ENCODE measurements at places on chromosomes 3 and 15.

DNA sequence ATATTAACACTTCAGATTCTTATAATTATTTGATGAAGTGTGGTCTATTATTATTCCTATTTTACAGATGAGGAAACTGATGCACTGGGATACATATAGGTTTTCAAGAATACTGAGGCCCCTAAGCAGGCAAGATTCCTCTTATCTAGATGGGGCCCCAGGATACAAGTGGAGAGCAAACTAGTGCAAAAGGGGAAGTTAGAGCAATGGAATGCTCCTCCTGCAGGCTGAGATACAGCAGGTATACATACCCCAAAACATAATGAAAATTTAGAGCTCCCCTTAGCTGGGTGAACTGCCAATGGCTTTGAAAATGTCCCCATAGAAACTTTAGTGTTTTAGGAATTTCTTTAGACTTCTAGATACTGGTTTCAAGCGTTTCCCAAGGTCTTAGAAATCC, 247.1 kb downstream of the CHST2 start:
- H3K4me1 ChIP-seq, result no peaks in the 10 kb centered on the region
- no peak overlapping the region for H3K4me3 ChIP-seq
- H3K36me3 ChIP-seq, result no peaks in the 10 kb centered on the region
- no peak overlapping the region for H3K27ac ChIP-seq

DNA sequence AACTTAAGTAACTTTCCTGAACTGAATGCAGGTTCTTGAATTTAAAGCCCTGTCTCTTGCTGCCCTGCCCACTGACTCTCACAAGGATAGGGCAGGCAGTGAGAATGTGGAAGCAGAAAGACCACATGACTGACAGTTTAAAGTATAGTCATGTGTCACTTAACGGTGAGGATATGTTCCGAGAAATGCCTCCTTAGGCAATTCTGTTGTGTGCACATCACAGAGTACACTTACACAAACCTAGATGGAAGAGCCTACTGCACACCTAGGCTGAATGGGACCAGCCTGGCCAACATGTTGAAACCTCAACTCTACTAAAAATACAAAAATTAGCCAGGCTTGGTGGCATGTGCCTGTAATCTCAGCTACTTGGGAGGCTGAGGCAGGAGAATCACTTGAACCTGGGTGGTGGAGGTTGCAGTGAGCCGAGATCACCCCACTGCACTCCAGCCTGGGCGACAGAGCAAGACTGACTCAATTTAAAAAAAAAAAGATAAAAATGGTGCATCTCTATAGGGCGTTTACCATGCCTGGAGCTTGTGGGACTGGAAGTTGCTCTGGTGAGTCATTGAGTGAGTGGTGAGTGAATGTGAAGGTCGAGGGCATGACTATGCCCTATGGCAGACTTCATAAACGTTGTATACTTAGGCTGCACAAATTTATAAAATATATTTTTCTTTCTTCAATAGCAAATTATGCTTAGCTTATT, 18.9 kb upstream of the COPG1 start:
- no peaks in the 10 kb centered on the region for H3K36me3 ChIP-seq
- H3K4me1 ChIP-seq, result no peaks in the 10 kb centered on the region
- H3K27me3 ChIP-seq, result no peaks in the 10 kb centered on the region
- peak; percentile 24 for DNase-seq

DNA sequence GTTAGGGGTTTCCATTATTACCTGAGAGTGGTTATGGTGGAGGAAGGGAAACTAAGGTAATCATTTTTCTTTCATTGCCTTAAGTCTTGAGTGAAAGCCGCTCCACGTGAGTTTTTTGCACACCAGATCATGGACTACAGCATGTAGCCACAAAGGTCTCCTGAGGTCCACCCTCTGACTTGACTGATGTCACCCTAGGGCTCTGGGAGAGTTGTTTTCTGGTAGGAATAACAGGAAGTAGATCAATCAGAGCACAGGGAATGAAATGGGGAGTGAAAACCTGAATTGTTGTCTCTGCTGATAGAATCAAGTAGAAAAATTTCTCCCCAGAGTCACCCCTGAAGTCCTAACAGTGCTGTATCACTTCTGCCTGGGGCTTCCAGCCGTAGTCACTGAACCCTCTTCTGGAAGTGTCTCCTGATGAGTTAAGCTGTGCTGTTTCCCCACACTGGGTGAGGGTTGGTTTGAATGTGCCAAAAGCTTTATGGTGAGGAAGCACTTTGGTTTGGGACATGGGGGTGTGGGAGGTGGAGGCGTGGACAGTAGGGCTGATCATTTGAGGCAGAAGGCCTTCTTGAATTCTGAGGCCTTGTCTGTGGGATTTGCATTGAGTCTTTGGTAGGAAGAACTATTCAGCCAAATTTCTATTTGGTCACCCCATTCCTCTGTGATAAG, 64.3 kb downstream of the SLCO3A1 start:
- H3K27ac ChIP-seq, result no peak overlapping the region
- H3K36me3 ChIP-seq, result peaks cover 2% of the 10 kb centered on the region
- no peaks in the 10 kb centered on the region for H3K27me3 ChIP-seq

DNA sequence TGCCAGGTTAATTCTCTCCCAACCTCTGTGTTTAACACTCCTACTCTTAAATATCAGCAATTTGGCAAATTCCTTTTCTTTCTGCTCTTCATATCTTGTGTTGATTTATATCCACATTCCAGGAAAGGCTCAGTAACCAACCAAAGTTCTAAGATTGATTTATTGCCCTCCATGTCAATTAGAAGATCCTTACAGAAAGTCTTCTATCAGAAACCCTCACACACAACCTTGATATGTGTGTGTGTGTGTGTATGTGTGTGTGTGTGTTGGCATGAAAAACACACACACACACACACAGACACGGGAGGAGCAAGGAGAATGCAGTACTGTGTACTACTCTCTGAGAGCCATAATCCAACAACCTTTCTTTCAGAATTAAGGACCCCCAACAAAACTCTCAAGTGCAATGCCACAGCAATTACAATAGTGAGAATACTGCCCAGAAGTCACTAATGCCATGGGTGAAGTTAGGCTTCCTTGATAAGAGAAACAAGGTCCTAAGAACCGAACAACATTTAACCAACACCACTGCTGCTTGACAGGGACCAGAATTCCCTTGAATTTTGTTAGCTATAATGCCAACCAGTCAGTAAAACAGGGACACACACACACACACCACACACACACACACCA, 1.1 kb downstream of the LSAMP start:
- H3K27me3 ChIP-seq, result no peaks in the 10 kb centered on the region
- H3K27ac ChIP-seq, result no peak overlapping the region
- H3K4me1 ChIP-seq, result no peaks in the 10 kb centered on the region
- H3K36me3 ChIP-seq, result no peaks in the 10 kb centered on the region

- no peak for DNase-seq
- no peak overlapping the region for H3K4me3 ChIP-seq
- H3K4me1 ChIP-seq, result peaks cover 3% of the 10 kb centered on the region
- no peak overlapping the region for H3K27ac ChIP-seq
- no peaks in the 10 kb centered on the region for H3K27me3 ChIP-seq
- H3K36me3 ChIP-seq, result no peaks in the 10 kb centered on the region
Observed at GRCh38 chr15:43749690-43750345, 3.6 kb downstream of the PDIA3 start.

DNA sequence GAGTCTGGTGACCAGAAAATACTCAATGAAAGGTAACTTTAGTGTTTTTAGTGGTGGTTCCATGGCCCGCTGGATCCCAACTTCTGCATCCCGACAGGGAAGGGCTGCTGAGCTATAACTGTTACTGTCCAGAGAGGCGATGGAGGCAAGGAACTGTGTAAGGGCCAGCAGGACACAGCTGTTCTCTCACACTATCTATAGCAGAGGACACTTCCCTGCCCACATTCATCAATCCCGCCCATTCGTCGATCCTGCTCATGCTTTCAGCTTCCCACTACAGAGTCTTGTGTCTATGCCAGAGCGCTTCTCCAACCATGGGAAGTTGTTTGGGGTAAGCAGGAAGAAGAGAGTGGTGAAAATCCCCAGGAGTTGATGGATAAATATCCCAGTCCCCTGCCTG, 8.4 kb downstream of the COLQ start:
- no peaks in the 10 kb centered on the region for H3K36me3 ChIP-seq
- H3K27ac ChIP-seq, result no peak overlapping the region
- no peaks in the 10 kb centered on the region for H3K27me3 ChIP-seq
- no peak for DNase-seq

DNA sequence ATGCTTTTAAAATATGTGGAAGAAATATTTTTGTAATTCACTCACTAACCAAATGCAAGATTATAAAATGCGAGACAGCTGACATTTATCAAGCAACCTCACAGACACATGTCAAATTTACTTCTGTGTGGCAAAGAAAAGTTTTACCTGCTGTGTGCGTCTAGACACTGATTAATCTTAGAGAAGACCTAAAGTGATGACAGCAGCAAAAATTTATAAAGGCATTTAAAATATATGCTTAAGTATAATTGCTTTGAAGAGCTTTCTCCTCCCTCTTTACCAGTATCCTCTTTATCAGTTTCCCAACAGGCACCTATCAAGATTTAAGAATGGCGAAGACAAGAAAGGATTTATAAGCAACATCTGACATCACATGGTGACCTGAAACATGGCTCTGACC, 37.3 kb downstream of the UBP1 start:
- H3K27me3 ChIP-seq, result no peaks in the 10 kb centered on the region
- H3K36me3 ChIP-seq, result peaks cover 14% of the 10 kb centered on the region
- no peaks in the 10 kb centered on the region for H3K4me1 ChIP-seq
- no peak for DNase-seq
- H3K4me3 ChIP-seq, result no peak overlapping the region

DNA sequence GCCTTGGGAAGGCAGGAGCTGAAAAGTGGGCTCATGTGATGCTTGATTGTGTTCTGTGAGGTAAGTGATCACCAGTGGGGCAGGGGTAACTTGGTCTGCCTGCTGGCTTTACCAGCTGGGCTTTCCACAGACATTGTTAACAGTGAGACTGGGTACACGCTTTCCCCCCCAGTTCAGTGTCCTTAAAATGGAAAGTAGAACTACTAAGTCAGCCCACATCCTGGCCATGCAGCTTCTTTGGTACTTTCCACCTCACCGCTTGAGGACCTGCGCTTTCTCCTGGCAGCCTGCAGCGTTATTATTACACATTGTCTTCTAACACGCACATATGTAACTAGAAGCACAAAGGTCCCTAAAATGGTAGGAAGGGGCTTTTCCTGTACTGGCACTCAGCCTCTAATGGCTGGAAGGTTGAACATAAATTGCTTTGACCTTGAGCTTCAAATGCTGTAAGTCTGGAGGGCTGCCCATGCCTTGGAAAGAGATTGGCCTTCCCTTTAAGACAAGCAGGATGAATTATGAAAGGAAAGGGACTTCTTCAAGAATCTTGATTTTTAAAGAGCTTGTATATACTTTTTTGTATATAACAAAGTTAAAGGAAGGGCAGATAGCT, 216.1 kb upstream of the ROPN1 start:
- no peak overlapping the region for H3K27ac ChIP-seq
- peaks cover 6% of the 10 kb centered on the region for H3K4me1 ChIP-seq
- H3K4me3 ChIP-seq, result no peak overlapping the region
- no peaks in the 10 kb centered on the region for H3K27me3 ChIP-seq
- DNase-seq, result no peak

GRCh38 chr3:135918600-135918999, 46.9 kb upstream of the PPP2R3A start:
- H3K4me3 ChIP-seq, result no peak overlapping the region
- H3K27me3 ChIP-seq, result no peaks in the 10 kb centered on the region
- no peaks in the 10 kb centered on the region for H3K4me1 ChIP-seq
- H3K36me3 ChIP-seq, result no peaks in the 10 kb centered on the region
- no peak for DNase-seq

- DNase-seq, result no peak
- no peaks in the 10 kb centered on the region for H3K27me3 ChIP-seq
- H3K4me1 ChIP-seq, result no peaks in the 10 kb centered on the region
- H3K36me3 ChIP-seq, result peaks cover 3% of the 10 kb centered on the region
- no peak overlapping the region for H3K27ac ChIP-seq
Observed at GRCh38 chr3:101791778-101792177, 12.8 kb downstream of the NXPE3 start.

- H3K4me3 ChIP-seq, result no peak overlapping the region
- no peaks in the 10 kb centered on the region for H3K36me3 ChIP-seq
- no peak for DNase-seq
- no peak overlapping the region for H3K27ac ChIP-seq
Observed at GRCh38 chr3:75237477-75237876, 426.7 kb upstream of the FRG2C start.

All from aorta (tissue), 5 donors.